Activated naive CD4-positive, alpha-beta T cell treated with anti-CD3 and anti-CD28 coated beads for 36 hours (primary cell): ENCODE measurements at places on chromosomes 5 and 9. TPM values are rescaled to one million over a fixed set of nuclear protein-coding genes. Genes with fewer than 3 reads are reported as not detected.
A peak's percentile ranks its signal among the peaks of the same experiment; 100 is the strongest.

DNA sequence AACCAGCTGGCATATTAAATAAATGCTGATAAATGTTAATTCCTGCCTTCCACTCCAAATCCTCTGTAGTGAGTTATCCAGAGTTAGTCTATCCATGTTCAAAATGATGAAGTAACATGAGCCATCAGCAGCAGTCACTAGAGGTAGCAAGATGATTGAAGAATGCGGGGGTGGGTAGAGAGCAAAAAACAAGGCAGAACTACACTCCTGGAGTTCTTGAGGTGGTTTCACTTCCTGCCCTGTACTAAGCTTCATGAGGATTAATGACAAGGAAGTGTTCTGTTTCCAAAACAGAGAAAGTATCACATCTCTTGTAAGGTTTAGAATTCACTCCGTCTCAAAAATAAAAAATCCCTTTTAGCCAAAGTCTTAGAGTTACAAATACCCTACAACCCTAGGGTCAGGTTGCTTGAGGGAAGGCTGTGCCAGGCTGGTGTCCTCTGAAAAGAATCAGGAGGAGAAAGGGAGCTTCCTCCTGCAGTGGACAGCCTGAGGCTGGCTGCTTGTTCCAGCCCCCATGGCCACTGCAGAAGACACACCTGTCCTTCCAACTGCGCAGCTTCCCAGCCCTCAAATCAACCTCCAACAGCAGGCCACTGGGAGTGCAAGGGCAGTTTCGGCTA, 180.2 kb downstream of the DENND1A start:
- no peak overlapping the region for H3K4me3 ChIP-seq
- H3K4me1 ChIP-seq, result peaks cover 21% of the 10 kb centered on the region
- no peak overlapping the region for H3K27ac ChIP-seq
- peak; percentile 43 for DNase-seq
- no peaks in the 10 kb centered on the region for H3K36me3 ChIP-seq
- no peaks in the 10 kb centered on the region for H3K27me3 ChIP-seq

Gene BTNL3
- total RNA-seq, result not detected

Gene IRX4
- total RNA-seq, result not detected

DNA sequence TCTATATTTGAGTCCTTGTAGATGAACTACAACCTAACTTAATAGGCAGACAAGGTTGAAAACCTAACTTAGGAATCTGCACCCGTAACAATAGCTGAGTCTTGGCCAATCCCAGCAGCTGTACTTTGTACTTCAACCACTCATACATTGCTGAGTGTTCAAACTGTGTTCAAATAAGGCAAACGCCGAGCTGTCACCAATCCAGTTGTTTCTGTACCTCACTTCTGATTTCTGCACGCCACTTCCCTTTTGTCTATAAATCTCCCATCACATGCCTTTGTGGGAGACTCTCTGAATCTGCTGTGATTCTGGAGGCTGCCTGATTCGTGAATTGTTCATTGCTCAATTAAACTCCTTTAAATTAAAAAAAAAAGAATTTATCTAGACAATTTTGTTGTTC, 167.8 kb upstream of the TUT7 start:
- DNase-seq, result no peak
- H3K36me3 ChIP-seq, result no peaks in the 10 kb centered on the region
- H3K4me1 ChIP-seq, result no peaks in the 10 kb centered on the region
- H3K4me3 ChIP-seq, result no peak overlapping the region

Gene ANKRD20A1
- 0.62 TPM for total RNA-seq

DNA sequence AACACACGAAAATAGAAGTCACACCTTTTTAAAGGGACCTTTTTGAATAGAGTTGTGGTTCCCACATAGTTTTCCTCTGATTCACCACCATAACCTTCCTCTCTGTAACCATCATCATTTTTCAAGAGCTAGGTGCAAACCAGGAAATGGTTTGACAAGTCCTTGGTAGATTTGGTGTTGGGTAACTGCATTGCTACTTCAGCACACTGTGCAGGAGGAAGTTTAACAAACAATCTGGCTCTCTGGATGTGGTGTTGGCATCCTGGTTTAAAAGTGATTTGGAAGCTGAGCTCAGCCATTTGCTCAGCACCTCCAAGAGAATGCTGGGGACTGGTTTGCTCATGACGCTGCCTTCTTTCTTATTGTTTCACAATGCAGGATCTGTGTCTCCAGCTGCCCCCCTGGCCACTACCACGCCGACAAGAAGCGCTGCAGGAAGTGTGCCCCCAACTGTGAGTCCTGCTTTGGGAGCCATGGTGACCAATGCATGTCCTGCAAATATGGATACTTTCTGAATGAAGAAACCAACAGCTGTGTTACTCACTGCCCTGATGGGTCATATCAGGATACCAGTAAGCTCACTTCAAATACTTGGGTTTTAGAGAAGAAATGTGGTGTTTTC, 213.1 kb downstream of the RFK start:
- H3K36me3 ChIP-seq, result peaks cover 19% of the 10 kb centered on the region
- no peaks in the 10 kb centered on the region for H3K27me3 ChIP-seq
- peak; percentile 10 for DNase-seq

Gene LRRC70
- 1.0 TPM for total RNA-seq
